ENCODE measurements at places on chromosomes 13 and 19.
A peak's percentile ranks its signal among the peaks of the same experiment; 100 is the strongest.

DNA sequence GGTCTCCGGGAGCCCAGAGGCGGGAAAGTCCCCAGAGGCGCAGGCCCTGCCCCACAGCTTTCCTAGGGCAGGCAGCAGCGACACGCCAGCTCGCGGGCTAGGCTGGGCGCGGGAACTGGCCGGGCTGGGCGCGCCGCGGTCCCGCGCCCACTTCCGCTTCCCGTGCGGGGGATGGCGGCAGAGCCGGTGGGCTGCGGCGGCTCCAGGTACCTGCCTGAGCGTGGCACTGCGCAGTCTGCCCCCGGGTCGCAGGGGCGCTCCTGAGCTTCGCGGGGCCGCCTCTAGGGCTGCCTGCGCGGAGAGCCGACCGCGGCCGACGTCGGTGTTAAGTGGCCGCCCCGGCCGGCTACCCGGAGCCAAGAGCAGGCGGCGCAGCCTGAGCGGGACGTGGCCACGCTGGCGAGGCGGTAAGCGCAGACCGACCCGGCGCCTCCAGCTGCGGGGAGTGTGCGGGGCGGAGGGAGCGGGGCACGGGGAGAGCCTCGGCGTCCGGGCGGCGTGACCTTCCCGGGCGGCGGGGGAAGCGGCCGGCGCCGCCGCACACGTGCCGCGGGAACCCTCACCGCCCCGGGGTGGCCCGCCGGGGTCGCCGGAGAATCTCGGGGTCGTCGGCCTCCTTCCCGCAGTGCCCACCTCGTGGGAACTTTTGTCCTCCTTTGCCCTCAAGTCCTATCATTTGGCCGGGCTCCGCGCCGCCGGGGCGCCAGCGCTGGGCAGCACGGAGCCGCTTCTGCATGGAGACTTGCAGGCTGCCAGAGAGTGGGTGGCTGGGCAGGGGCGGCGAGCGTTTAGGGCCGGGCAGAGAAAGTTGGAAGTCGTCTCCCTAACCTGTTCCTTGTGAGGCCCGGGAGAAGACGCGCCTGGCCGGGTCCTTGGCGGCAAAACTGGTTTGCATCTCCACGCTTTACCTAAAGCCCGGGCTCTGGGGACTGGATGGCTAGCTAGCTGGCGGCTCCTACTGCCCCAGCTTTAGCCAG lies 31.4 kb upstream of the MPHOSPH8 start:
- peak; percentile 21 for DNase-seq

DNA sequence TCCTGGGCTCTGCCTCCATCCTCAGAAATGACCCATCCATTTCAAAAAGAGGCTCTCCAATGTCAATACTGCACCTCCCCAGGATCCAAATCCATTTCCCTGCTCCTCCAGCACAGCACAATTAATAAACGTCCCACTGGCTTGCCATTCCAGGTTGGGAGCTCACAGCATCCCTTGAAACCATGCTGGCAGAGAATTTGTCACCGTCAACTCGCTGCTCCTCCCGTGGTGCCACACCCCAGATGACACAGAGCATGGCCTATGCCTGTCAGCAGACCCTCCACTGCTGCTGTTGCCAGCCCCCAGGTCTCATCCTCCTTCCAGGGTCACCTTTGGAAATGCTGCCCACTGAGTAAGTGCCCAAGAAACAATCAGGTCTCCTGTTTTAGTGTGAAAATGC lies 53.0 kb upstream of the UQCRFS1 start:
- no peak for DNase-seq

GRCh38 chr19:43812259-43812658 lies 10.0 kb upstream of the LYPD5 start:
- DNase-seq: no peak

- DNase-seq: no peak
Observed at GRCh38 chr19:56974556-56975207, 134.2 kb upstream of the PEG3 start.

- no peak for DNase-seq
Observed at GRCh38 chr13:113367020-113367560, 3.2 kb upstream of the GRTP1 start.

DNA sequence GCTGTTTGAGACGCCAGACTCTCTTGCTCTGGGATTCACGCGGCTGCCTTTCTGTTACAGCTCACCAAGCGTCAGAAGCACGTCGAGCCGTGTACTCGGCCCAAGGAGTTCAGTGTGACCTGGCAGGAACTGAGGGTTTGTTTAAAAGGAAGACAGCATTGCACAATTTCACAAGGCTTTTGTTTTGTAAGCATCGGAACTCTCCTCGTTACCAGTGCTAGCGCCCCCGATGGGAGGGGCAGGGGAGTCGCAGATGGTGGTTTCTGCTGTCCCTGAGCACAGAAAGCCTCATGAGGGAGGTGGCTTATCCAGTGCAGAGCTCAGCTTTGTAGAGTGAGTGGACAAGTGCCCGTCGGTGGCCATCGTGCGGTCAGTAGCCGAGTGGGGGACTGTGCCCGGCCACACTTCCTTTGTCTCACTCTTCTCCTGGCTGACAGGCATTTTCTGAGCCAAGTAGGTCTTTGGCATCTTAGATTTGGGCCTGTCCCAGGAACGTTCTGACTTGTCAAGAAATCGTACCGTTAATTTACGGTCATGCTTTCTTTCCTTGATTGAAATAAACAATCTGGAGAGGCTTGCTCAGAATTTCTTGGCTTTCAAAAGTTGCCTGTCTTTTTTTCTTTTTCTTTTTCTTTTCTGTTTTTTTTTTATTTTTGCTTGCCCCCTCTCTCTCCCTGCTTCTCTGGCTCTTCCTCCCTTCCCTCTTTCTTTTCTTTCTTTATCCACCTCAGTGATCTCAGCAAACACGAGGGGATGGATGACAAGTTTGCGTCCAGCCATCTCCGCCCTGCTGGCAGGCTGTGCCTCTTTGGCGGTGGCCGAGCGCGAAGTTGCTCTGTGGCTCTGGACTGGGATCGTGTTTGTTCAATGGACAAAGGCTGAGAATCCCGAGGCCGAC lies 7.7 kb downstream of the KDM4B start:
- DNase-seq: peak; percentile 71

- DNase-seq: peak; percentile 27
Observed at GRCh38 chr19:3604987-3605343, 1.7 kb downstream of the TBXA2R start.

GRCh38 chr19:1248139-1248785 lies at the start of gene MIDN:
Gene MIDN (plus strand): TSS chr19:1248583. CDS start chr19:1250297, 1,714 bp downstream.
- DNase-seq: peak; percentile 78

DNA sequence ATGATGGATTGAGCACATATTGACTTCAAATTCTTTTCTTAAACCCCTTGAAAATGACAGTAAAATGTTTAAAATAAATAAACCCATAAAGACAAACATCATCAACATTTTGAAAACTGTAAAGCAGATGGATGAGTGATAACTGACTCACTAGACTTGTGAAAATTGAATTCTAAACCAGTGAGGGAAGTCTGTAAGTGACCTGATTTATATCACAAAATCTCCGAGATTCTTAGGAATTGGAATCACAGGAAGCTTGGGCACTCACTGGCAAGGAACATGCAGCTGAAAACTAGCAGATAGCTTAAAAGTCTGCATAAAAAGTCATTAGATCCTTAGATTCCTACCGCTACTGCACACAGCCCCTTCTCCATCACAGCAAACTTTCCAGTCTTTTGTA lies 51.3 kb upstream of the TSC22D1 start:
- no peak for DNase-seq

DNA sequence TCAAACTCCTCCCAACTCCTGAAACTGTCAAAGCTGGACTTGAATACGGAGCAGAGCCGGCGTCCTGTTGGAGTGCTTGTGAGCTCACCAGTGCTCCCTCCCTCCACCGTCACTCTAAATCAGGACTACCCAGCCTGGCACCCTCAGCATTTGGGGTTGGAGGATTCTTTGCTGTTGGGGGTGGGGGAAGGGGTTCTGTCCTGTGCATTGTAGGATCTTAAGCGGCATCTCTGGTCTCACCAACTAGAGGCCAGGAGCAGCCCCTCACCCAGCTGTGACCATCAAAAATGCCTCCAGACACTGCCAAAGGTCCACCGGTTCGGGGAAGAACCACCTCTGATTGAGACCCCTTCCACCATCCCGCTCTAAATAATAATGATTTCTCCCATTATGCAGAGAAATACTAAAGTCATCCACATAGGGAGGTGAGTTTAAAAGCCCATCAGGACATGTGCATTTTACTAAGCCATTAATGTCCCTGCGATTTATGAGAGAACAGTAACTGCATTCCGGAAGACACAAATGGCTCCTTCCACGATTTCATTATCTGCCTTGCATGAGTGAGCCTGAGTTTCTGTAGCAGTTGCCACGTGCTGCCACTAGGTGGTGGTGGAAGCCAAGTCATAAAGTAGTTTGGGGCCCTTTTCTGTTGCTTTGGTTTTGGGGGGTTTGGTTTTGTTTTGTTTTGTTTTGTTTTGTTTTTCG lies 16.1 kb upstream of the USP29 start:
- peak; percentile 47 for DNase-seq

DNA sequence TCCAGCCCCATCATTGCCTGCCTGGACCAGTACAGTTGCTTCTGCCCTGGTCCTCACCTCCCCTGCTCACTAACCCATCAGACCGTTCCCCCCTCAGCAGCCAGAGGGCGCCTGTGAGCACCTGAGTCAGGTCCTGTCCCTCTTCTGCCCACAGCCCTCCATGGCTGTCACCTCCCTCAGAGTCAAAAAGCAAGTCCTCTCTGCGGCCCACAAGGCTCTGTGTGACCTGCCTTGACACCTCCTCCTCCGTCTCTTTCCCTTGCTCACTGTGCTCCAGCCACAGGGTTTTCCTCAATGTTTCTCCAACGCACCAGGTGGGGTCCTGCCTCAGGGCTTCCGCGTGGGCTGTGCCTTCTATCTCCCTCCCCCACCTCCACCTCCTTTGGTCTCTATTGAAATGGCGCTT lies 29.4 kb upstream of the PTPRS start:
- peak; percentile 14 for DNase-seq

GRCh38 chr19:12938779-12939601 lies 581 bp downstream of the CALR start:
- peak; percentile 42 for DNase-seq

DNA sequence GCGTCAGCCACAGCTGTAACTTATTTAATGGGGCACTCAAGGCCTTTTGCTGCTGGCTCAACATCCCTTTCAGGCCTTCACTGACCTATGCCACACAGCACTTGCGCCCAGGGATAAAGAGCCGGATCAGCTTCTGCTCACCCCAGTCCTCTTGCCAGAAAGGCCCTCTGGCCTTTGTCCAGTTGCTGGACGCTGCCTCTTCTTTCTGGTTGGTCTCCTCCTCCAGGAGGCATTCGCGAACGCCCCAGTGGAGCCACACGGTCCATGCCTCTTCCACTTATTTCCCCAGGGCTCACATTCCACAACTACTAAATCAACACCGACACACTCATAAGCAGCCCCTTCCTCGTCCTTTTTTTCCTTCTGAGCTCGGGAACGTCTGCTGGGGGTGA lies 3.7 kb upstream of the ZNF329 start:
- no peak for DNase-seq

DNA sequence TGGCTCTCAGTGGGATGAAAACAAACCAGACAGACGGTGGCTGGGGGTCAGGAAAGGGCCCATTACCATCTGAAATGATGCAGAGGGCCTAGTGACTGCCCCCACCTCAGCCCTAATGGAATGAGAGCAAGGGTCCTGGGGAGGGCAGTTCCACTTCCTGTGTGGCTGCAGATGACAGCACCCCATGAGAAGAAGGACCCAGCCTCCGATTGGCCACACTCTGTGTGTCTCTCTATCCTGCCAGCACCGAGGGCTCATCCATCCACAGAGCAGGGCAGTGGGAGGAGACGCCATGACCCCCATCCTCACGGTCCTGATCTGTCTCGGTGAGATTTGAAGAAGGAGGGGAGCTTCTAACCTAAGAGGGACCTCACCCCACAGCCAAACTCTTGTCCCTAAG lies 498 bp downstream of the LILRB1 start:
- no peak for DNase-seq

- DNase-seq: no peak
Observed at GRCh38 chr13:88235441-88235840, 564.3 kb downstream of the SLITRK5 start.

GRCh38 chr19:21705393-21705792 lies 62.0 kb downstream of the ZNF100 start:
- no peak for DNase-seq

GRCh38 chr13:70188567-70188966 lies 80.3 kb upstream of the KLHL1 start:
- DNase-seq: no peak

DNA sequence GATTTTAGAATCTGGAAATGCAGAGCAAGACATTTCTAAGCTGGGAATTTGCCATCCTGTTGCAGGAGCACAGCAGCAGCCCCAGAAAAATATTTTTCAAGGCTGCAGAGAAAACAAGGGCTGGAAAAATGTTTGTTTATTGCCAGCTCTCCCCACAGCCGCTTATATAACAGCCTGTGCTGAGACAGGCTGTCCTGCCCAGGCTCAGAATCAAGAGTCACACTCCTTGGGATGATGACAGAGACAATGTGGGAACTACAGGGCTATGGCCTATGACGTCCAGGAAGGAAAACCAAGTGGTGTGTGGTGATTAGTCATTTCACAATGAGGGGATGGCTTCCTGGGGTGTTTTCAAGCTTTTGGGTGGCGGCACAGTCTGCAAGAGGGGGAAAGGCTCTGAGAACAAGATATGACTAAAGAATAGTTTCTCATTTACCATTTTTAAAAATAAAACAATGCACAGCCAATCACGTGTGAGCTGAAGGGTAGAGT lies 136.3 kb upstream of the SERP2 start:
- DNase-seq: peak; percentile 60

DNA sequence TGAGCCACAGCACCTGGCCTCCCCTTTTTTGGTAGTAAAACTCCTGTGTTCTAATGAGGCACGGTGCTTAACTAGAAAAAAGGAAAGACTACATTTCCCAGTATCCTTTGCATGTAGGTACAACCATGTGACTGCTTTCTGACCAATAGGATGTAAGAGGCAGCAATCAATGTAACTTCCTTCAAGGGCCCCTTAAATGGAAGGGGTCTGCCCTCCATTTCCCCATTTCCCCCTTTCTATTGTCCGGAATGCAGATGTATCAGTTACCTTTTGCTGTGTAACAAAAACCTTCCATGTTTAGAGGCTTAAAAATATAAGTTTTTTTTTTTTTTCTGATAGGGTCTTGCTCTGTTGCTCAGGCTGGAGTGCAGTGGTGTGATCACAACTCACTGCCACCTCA lies 2.2 kb downstream of the GPR32 start:
- DNase-seq: no peak

GRCh38 chr13:90622541-90622940 lies 724.9 kb upstream of the MIR17HG start:
- no peak for DNase-seq

GRCh38 chr13:37173214-37173613 lies 67.8 kb upstream of the CSNK1A1L start:
- no peak for DNase-seq

DNA sequence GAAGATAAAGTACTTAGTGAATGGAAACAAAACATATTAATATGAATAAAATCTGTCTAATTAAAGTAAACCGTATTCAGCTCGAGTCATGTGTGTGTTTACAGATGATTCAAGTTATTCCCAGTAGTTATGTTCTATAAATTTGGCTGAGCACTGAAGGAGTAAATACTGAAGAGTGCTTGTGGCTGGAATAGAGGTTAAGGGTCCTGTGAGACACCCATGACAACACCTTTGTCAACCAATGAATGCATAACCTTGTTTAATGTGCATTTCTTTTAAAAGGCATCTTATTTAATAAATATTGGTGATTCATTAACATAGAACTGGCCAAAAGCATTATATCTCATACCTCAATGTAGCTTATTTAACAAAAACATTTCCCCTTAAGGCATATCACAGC lies 577.8 kb upstream of the SLITRK5 start:
- no peak for DNase-seq

All from CD4-positive, alpha-beta T cell treated with Interferon gamma for 1 hour (primary cell).